ENCODE measurements at places on chromosomes 6 and 20.

DNA sequence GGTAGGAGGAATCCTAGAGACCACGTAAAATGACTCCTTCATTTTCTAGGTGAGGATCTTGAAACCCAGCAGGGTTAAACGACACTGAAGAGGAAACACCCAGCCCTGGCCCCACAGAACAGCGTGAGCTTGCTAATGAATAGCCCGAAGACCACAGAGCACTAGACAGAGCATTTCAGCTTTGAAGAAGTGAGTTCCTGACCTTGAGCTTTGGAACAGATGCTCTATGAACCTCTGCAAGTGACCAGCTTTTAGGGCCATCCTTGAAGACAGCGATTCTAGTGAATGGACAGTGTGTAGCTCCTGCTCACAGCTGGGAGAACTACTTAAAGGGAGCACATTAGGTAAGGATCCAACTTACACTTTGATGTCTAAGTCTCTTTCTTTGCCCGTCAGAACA lies 74.0 kb upstream of the FRMD1 start:
- no peak for DNase-seq

GRCh38 chr6:150992703-150993102 lies 127.2 kb downstream of the MTHFD1L start:
- no peak for DNase-seq

- no peak for DNase-seq
Measured at GRCh38 chr20:63290677-63291472, 2.1 kb upstream of the COL20A1 start.

GRCh38 chr6:128511506-128511905 lies 8.9 kb downstream of the PTPRK start:
- DNase-seq: no peak

GRCh38 chr6:40754461-40755045 lies 167.4 kb upstream of the LRFN2 start:
- no peak for DNase-seq

- DNase-seq: no peak
Measured at GRCh38 chr6:21754891-21755290, 161.3 kb downstream of the SOX4 start.

- DNase-seq: no peak
Measured at GRCh38 chr6:151488226-151488625, 5.6 kb upstream of the CCDC170 start.

DNA sequence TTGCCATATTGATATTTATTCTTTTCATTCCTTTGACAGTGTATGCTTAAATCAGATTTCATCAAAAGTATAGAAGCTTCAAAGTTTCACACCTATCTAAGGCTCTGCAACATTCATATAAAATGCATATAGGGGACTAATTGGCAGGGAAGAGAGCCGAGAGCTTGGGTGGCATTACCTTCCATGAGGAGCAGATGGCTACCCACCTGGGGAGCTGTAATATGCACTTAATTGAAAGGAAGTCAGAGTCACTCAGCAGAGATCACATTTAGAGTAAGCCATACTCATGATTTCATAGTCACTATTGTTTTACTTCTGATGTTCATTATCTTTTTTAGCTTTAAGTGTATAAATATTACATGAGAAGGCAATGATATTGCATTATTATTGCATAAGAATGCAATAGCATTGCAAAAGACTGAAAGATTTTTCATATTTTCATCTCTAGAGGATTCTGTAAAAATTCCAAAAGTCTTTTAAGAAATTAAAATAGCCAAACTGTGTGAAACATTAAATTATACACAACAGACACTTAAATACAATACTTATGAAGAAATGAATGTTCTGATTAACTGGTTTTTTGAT lies 1305.2 kb downstream of the EPHA7 start:
- DNase-seq: no peak

DNA sequence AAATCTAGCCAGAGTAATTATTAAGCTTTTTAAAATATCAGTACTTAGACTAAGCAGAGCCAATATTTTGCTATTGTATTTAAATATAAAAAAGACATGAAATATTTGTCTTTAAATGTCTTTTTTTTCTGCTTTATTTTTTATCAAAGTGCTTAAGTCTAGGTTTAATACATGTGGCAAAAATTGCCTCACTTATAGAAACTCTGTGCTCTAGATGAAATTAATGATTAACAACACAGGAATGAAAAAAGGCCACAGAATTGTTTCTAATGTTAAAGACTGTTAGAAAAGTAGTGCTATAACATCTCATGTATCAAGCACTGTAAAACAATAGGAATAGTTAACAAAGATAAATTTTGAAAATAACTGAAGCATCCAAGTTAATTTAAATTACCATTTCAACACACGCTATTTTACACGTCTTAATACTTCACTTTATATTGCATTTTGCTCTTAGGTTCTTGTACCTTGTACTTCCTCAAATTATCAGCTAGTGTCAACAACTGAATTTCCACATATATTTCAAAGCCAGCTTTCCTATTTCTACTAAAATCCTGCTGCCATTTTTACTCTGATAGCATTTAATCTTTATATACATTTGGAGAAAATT lies 1515.1 kb downstream of the HACE1 start:
- DNase-seq: no peak

DNA sequence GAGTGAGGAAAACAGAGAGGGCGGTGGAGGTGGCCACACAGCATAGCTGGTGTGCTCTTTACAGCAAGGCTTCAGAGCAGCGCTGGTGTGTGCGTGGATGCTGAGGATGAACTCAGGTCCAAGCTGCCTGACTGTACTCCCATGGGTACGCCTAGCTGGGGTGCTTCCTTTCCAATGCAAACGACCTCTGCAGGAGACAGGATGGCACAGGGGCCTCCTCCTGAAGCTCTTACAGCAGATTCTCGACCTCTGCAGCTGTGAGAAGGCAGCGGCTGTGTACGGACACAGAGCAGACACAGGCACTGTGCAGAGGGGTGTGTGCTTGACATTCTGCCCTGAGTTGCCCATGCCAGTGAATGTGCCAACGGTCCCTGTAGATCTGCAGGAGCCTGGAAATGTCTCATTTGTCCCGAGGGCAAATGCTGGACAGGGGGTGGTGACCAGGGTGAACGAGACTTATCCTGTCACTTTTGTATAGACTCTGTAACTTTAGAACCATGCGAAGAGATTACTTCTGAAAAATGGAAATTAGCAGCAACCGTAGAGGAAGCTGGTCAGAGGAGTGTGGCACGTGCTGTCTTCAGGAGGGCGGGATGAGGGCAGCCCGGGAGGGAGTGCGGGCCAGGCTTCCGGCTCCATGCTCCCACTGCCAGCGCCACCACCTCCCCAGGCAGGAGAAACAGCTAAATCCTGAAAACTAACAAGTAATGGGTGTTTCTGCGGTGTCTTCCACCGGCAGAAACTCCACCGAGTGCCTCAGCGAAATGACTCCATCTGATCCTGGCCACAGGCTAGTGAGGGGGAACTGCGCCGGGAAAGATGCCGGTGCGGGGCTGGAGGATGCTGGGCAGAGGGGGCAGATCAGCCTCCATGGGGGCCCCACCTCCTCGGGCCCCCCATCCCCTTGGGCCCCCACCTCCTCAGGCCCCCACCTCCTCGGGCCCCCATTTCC lies 120.9 kb upstream of the RPS6KA2 start:
- no peak for DNase-seq

DNA sequence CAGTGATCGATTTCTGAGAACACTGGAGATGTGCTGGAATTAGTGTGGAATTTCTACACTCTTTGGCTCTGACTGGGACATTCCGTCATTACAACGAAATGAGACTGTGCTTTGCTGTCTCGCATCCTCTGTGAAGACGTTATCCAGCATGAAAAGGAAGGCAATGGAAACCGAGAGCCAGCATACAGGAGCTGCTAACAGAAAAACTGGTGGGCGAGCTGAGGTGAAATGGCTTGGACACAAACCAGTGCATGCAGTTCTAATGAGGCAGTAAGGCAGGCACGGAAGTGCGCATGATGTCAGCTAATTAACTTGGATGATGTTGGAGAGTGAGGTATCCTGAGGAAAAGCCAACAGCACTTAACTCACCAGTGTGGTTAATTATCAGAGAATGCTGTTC lies 202.8 kb upstream of the AGPAT4 start:
- no peak for DNase-seq

All from chondrocyte (in vitro differentiated cells).